ENCODE measurements at places on chromosomes 6 and 20.

DNA sequence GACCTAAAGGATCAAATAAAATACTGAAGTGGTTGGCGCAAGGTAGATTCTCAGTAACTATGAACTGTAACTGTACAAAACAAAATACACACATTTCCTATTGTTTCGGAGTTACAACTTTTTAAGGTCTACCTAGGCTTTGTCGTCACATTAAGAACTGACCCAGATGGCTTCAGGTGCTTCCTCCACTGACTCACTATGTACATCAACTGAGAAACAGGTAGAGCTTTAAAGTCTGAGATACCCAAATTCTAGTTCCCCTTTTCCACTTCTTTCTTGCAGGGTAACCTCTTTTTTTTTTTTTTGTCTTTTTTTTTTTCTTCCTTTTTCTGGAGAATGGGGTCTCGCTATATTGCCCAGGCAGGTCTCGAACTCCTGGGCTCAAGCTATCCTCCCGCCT, 5.5 kb downstream of the SNRPB start:
- DNase-seq: no peak

DNA sequence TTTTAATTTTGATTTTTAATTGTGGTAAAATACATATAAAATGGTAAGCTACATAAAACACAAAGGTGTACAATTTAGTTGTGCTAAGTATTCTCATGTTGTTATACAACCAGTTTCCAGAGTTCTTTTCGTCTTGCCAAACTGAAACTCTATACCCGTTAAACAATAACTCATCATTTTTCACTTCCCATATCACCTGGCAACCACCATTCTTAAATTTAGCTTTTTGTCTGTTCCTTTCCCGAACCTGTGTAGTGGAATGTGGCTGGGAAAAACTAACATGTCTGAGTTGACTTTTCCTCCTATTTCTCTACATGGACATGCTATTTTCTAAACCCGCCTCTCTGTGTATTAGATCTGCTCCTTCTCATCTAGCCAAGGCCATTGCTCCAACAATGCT, 27.6 kb downstream of the RPRD1B start:
- no peak for DNase-seq

DNA sequence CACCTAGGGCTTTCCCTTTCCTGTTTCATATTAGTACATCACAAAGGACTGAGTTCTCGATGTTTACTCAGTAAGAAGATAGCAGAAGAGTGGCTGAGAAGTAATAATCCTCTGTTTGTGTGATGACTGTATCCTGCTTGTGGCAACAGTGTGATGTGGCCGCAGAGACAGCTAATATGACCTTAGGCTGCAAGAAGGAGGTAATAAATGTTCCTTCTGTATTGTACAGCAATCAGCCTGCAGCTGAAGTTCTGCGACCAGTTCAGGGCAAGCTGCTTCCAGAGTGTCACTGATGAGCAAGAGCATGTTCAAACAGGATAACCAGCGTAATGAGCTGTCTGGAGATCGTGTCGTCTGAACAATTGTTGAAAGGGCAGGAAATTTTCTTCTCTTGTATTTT, 70.9 kb downstream of the OPN5 start:
- DNase-seq: no peak

DNA sequence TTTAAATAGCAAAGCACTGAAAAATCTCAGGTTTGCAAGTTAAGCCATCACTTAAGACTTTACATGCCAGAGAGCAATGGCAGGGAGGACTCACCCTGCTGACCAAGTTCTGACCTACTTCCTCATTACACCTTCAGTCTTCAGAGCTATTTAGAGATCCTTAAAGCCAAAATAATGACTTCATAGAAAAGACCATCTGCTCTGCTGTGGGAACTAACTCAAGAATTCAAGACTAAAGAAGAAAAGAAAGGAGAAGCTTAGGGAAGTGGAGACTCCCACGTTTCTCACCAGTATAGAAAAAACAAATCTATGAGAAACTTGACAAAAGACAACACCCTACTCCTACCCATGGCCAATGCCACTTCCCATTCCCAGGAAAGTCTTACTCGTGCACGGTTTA, 28.6 kb downstream of the XPO5 start:
- no peak for DNase-seq

GRCh38 chr20:722822-723644, 45.3 kb downstream of the SLC52A3 start:
- DNase-seq: no peak

GRCh38 chr6:56848105-56848504, 106.8 kb upstream of the BEND6 start:
- DNase-seq: no peak

DNA sequence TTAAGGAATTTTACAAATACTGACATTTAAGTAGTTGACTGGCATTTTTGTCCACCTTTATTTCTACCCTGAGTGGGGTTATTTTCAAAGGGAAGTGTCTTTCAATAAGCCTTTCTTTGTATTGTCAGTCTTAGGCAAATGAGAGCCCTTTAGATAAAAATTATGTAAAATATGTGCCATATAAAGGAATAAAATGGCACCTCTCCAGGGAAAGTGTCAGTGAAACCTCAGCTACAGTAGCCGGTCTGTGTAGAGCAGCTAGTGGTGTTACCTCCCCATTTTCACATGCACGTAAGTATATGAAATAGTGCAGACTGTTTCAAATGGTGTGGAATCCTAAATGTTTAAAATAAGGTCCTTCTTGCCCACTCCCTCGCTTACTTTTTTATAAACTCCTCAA, 5.0 kb downstream of the FAM217B start:
- DNase-seq: no peak

GRCh38 chr6:44653761-44654218, 266.3 kb downstream of the CDC5L start:
- no peak for DNase-seq
